ENCODE measurements at places on chromosomes 5 and 9.

- no peak for DNase-seq
These were observed 3.7 kb downstream of the CDH6 start for GRCh38 chr5:31197183-31197582.

DNA sequence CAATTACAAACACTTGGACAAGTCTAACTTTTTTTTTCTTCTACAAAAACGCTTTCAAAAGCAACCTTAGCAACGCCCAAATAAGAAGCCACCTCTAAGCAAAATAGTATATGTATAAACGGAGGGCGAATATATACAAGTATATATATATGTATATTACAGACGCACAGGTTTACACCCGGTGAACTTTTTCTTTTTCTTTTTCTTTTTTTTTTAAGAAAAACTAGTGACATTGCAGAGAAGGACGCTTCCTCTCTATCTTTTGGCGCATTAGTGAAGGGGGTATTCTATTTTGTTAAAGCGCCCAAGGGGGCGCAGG, 200 bp downstream of the NPR3 start:
- DNase-seq: no peak

GRCh38 chr9:87500491-87501270, 3.0 kb downstream of the DAPK1 start:
- DNase-seq: no peak

DNA sequence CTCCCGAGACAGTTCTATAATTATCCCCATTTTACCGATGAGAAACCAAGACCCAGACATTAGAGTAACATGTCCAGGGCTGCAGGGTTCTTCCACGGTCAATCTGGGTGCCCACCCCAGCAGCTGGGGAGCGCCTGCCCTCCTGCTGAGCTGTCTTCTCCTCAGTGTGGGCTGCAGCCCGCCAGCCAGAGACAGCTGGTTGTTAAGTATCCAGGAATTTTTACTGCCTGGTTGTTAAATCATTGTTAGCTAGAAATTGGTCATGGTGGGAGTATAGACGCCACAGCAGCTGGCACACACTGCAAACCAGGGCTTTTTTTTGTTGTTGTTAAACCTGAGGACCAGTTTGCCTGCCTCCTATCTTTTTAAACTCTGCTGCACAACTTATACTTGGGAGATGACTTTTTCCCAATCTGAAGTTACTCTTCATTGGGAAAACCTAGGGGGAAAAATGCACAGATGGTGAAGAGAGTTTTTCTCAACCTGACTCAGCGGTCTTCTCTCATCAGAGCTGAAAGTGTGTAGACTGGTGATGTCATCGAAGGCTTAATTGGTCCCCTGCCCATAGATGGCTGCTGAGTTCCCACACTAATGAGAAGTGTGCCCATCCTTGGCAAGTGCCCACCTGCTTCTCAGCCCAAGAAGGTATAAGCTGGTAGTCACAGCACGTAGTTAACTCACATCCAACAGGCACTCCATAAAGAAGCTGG, 208.6 kb downstream of the DRD1 start:
- DNase-seq: no peak

- DNase-seq: no peak
These were observed 1.1 kb upstream of the GABRP start for GRCh38 chr5:170782438-170782837.

DNA sequence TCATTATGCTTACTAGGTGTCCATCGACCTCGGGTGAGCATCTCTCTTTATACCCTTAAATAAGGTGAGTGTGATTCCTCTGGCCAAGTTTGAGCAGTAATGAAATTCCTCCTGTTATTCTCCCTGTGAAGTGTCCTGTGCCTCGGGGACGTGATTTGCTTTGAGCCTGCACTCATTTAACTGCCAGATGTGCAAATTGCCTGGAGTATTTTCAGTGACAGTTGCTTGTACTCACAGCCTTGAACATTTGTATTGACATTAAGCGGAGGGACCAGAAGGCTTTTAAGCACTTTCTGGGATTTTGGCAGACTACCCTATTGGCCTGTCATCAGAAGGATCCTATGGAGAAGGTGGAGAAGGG, 126.9 kb downstream of the DOCK2 start:
- DNase-seq: no peak

- peak; percentile 24 for DNase-seq
These were observed 30.4 kb upstream of the SLC2A8 start for GRCh38 chr9:127366594-127366993.

DNA sequence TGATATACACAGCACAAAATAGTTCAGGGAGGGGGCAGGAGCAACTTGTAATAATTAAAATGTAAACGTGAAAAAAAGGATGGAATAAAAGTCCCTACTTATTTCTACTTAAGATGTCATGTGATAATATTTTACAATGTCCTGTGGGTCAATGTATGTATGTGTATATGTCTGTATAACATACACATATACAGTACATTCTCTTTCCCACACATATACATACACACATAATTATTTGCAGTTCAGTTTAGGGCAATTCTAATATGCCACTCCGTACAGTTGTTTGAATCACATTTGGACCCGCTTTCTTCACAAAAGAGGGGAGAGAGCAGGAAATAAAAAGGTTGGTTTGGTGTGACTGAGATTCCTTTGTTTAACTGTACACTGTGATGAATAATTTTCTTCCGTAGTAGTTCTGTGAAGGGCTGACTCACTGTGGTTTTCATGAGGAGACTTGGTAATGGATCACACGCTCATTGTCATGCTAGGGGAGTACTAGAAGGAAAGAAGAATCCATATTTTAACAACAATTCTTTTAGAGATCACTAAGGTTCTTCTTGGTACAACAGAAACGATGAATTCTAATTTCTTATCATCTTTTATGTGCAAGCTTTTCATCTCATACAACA, 26.2 kb upstream of the ACOT12 start:
- DNase-seq: no peak

GRCh38 chr9:134738869-134739659, 97.5 kb downstream of the COL5A1 start:
- DNase-seq: no peak

DNA sequence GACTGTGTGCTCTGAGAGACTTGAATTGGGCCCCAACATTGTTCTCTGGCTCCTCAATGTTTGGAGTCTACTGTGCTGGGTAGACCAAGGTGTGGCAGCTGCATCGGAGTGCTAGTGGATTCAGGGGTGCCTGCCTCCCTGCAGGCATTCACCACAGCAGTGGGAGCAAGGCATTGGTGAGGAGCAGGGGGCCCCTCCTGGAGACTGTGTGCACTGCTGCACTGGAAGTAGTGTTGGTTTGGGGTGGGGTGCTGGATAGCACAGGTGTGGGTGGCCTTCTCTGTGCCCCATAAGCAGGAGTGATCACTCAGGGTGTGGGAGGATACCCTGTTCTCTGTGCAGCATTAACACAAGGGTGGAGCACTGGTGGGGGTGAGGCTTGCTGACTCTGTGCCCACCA, 39.2 kb downstream of the INSL6 start:
- DNase-seq: no peak

- no peak for DNase-seq
These were observed 12.4 kb upstream of the SUB1 start for GRCh38 chr5:32572778-32573480.

GRCh38 chr5:159913048-159913447, 3.2 kb upstream of the ADRA1B start:
- no peak for DNase-seq

- no peak for DNase-seq
These were observed 155.1 kb downstream of the RFX3 start for GRCh38 chr9:3370715-3371114.

- DNase-seq: no peak
These were observed 273.3 kb downstream of the AOPEP start for GRCh38 chr9:94999832-95000231.

DNA sequence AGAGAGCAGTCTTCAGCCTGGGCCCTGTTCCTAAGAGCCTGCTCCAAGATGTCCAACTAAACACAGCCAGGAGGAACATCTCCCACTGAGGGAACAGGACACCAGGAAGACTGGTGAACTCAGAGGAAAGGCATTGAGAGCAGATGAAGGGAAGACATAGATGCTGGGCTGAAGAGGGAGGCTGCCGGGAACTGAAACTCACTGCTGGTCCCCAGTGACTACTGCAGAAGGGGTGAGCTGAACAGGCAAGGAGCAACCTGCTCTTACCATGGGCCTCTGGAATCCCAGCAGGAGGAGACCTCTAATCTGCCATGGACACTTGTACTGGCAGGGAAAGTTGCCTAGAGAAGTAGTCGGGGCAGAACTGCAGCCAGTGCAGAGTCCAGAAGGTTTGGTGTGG, 95.7 kb downstream of the TRPM3 start:
- no peak for DNase-seq

- no peak for DNase-seq
These were observed 196.2 kb upstream of the RAI14 start for GRCh38 chr5:34459908-34460307.

- no peak for DNase-seq
These were observed 298.0 kb downstream of the FER start for GRCh38 chr5:109045710-109046109.

DNA sequence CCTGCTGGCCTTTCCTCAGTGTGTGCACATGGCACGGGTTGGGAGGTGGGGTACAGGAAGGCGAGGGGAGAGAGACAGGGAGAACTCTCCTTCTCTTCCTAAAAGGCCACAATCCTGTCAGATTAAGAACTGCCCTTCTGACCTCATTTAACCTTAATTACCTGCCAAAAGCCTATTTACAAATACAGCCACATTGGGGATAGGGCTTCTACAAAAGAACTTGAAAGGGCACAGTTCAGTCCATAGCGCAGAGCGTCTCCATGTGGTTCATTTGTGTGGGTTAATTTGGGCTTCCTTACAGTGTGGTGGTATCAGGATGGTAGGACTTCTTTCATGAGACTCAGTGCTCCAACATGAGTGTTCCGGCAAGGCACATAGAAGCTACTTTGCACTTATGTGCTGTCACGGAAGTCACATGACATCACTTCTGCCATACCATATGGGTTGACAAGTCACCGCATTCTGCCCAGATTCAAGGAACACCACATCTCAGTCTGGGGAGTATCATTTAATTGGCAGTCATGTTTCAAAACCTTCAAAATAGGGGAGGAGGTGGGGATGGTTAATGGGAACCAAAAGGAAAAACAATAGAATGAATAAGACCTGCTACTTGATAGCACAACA, 46.8 kb downstream of the NLN start:
- no peak for DNase-seq

DNA sequence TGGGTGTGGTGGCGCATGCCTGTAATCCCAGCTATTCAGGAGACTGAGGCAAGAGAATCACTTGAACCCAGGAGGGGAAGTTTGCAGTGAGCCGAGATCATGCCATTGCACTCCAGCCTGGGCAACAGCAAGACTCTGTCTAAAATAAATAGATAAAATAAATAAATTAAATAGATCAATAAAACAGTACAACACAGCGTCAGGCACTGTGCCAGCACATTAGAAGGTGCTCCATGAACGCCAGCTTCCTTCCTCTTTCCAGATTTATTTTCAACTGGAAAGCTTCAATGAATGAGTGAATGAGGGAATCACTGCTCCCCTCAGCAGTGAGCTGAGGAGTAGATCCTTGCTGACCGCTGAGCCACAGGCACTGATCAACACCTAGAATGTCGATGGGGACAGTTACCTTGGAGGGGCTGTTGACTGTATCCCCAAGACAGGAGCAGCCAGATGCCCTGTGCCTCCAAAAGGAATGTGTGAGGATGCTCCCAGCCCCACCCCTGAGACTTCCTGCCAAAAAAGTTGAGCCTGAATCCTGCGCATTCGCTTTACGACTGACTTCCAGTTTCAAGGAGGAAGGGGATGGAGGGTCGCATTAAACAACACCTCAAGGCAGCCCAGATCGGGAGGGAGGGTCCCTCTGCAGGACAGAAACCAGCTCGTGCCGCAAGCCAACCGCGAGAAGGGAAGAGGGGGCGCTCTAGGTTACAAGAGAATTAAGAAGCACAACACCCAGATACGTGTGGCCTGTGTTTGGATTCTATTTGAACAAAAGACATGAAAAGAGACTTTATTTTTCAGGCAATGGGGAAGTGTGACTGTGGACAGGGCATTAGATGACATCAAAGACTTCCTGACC, 54.0 kb upstream of the CNOT6 start:
- no peak for DNase-seq

DNA sequence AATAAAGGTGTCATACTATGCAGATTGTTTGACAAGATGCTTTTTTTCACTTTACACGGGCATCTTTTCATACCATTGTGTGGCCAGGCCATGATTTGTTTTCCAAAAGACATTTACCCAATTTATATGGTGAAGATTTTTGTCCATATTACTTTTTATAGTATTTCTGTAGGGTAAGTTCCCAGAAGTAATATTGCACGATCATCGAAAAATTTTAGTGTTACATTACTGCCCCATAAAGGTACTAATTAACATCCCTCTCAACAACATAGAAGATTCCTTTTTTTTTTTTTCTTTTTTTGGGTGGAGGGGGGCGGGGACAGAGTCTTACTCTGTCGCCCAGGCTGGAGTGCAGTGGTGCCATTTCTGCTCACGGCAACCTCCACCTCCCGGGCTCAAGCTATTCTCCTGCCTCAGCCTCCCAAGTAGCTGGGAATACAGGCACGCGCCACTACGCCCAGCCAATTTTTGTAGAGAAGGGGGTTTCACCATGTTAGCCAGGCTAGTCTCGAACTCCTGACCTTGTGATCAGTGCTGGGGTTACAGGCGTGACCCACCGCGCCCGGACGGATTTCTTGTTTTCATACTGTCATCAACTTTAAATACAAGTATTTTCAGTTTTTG, 1.2 kb upstream of the ROPN1L start:
- no peak for DNase-seq

GRCh38 chr5:85395526-85395925, 1010.8 kb upstream of the EDIL3 start:
- no peak for DNase-seq

DNA sequence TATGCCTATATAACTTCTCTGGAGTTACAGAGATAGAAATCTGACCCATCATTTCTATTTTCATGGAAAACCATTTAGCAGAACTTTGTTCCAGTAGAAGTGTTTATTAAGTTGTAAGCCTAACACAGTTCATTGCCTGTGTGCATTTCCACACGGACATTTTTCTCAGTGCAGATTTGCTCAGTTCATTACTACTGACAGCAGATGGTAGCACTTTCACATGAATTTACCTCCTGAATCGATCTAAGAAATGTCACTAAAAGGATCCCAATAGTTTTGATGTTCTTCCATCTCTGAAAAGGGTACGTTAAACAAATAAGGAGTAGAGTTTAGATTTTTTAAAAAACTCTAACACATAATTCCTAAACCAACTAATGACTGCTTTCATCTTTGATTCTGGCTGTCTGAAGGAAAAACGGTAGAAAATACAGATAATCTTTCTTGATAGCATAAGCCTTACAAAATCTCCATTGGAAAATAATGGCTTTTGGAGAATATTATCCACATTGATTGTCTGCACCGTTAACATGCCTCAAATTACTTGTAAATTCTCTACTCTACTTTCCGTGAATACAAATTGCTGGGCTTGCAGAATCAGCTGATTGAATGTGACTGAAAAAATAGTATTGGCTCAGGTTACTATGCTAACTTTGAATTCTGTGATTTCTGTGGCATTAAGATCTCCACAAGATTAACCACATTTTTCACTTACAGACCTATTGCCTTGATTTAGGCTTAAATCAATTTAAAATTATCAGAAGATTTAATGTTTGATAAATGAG, 33.1 kb downstream of the RPS23 start:
- peak; percentile 53 for DNase-seq

- DNase-seq: no peak
These were observed 146.6 kb downstream of the PIP5K1B start for GRCh38 chr9:68851657-68852056.

GRCh38 chr5:42005561-42006153, 80.6 kb downstream of the FBXO4 start:
- DNase-seq: no peak
